ENCODE measurements at places on chromosomes 12 and 14.

- no peak for ATAC-seq
Measured at GRCh38 chr14:21278632-21279031, 1.3 kb upstream of the RPGRIP1 start.

GRCh38 chr14:69170839-69171238 lies 17.9 kb upstream of the DCAF5 start:
- ATAC-seq = no peak

DNA sequence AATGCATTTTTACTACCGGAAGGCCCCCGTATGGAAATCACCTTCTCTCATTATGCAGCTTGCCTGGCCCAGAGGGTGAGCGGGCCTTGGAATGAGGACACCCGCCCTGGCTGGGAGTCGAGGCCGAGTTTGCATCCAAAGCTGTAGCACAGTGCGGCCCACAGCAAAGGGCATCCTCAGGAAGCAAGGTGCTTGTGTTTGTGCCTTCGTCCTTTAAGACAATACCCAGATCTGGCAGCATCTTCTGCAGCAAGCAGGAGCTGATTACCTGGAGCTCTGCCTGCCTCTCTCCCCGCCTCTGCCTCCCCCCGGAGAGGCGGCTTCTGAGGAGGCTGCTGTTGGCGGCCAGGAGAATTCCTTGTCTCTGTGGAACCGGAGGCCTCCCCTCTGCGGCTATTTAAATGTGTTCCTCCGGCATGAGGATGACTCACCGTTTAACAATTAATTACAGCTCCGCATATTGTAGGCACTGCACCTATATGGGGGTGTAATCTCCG lies 145.3 kb downstream of the CACNA1C start:
- no peak for ATAC-seq

DNA sequence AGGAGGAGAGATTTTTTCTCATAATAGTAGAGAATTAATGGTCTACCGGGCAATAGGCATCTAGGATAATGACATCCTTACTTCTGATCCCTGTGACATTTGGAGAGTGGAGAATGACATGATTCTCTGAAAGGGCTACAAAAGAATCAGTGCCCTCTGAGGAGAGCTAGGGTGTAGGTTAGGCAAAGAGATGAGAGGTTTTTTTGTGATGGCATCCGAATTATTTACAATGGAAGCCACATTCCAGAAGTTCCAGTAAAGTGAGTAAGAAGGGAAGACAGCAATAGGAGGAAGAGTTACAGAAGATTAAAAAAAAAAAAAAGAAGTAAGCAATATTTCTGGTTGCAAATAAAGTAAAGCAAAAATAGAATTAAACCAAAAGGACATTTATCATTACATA lies 478.0 kb downstream of the RMST start:
- ATAC-seq = no peak

GRCh38 chr14:64208261-64208660 lies 85.9 kb downstream of the ESR2 start:
- ATAC-seq = no peak

DNA sequence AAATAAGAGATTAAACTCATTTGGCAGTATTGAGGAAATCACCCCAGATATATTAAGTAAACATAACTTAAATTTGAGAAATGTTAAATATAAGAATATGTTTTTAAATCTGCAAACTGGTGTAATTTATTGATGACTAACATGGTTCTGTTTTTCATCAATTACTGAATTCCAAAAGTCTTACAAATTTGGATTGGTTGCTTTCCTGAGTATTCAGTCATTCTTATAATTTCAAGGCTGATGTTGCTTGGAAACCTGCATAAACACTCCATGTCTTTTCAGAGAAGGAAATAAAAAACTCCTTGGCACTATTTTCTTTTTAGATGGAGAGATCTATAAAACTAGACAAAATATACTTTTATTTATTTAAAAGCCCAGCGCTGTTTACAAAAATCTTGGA lies 71.7 kb downstream of the NOVA1 start:
- ATAC-seq = no peak

DNA sequence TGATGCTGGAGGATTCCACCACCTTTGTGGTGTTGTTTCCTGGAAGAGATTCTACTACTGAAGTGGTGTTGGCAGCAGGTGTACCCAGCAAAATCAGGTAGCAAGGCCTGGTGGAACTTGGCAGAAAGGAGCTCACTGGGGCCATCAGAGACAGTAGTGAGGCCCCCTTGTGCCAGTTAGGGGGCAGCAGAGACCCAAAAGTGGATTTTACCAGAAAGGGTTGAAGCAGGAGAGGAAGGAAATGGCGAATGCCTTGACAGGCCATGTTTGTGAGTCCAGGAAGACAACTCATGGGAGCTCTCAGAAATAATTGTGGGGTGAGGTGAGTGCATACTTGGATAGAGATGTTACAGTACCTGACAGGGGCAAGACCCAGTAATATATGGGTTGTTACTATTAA lies 137.7 kb upstream of the FGD4 start:
- ATAC-seq = no peak

GRCh38 chr12:68610370-68611093 lies at the start of gene RAP1B:
TSS of gene RAP1B (plus strand) at chr12:68610899. CDS start at chr12:68648725, 37,826 bp downstream.
- peak; percentile 97 for ATAC-seq

DNA sequence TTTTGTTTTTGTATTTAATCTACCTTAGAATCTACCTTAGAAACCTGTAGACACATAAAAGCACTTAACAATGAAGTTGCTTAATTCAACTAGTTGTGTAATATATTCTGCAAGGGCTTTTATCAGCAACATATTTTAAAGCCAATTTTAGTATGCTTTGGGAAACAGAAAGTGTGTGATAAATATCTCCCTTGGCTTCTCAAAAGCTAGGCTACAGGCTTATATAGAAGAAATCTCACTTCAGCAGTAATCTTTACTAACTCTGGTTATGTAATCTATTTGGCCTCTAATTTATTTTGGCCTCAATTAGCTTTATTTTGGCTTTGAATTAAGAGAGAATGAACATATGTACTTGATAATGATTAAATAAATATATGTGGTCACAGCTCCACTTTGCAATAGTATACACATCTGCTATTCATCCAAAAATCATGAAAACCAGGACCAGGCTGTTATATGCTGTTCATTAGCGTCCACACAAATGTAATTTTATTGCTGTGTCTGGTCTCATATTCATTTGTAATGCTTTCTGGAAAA lies 37.2 kb downstream of the LRP6 start:
- no peak for ATAC-seq

DNA sequence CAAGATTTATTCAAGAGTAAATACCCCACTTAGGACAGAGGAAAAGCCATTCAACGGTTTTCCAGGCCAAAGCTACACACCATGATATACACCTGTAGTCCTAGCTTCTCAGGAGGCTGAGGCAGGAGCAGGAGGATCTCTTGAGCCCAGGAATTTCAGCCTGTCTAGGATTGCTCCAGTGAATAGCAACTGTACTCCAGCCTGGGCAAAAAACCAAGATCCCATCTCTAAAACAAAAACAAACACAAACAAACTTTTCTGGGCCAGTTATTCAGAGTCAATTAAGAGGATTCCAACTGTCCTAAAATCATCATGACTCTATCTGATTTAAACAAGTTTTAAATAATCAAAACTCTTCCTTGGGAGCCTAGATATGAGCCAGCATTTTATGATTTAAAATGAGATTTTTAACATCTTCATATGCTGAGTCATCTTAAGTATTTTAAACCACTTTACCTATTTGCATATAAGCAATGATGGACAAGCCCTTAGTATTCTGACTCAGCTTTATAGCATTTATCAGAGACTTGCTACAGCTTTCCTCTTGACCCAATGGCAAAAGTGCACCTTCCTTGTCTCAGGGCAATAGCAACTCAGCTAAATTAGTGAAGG lies 77.1 kb downstream of the KCNMB4 start:
- ATAC-seq = no peak

DNA sequence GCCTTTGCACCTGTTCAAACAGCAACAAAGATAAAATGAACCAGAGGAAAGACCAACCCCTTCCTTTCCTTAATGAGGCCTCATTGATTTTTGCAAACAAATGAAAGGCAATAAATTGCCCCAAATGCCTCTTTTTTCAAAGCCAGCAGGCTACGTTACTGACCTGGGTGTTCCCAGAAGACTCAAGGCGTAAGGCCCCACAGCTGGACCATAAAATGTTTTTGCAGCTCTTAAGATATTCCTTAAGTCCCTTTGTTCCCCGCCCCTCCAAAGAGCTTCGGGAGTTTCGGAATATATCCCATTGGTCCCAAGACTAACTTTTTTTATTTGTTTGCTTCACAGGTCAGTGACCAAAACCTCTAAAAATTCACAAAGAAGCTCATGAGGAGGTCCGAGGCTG lies 462.9 kb upstream of the PRICKLE1 start:
- no peak for ATAC-seq

DNA sequence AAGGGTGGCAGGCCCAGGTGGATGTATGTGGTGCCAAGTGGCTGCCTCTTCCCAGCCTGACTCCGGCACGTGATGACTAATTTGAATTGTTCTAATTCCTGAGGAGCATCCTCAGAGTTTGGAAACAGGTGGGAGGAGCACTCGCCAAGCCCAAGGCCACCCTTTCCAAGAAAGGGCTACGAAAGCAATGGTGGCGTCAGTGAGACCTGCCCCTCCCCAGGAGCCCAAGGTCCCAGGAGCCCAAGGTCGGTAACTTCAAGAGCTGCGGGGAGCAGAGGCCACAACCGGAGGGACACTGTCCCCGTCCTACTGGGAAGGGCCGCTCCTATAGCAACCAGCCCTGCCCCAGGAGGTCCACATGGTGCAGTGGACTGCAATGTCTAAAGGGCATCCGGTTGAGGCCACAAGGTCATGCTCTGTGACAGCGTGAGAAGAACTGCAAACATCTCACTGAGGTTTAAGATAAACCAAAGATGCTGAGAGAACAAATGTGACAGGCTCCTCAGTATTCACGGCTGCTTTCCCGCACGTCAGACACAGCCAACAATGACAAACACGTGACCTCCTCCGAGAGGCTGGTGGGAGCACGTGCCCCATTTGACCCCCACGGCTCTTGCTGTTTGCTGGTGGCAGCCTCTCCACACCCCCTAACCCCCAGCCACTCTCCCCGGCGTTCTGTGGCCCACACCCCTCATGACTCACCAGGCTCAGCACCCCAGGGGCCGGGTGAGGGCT lies 79.6 kb downstream of the ITPK1 start:
- ATAC-seq = peak; percentile 47

DNA sequence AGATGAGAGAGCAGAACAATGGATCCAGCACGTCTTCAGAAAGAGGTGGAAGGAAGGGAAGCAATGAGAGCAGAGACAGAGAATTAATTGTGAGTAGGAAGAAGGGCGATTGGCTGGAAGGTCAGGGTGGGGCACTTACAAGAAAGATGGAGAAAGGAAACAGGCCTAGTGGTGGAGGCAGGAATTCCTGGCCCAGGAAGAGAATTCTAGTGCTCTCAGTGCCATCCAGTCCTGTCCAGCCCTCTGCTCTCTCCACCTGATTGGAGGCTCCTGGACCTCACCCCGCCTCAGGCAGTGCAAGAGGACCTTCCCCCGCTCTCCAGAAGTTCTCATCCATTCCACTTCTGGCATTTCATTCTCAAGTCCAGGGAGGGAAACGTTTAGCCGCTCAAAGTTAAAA lies 43.0 kb downstream of the NGB start:
- ATAC-seq = no peak

GRCh38 chr14:57846596-57846995 lies 19.3 kb downstream of the SLC35F4 start:
- ATAC-seq = no peak

GRCh38 chr14:102774391-102775153 lies 2.7 kb upstream of the TRAF3 start:
- ATAC-seq = peak; percentile 66

- no peak for ATAC-seq
Measured at GRCh38 chr12:120209851-120210250, 8.9 kb upstream of the RPLP0 start.

GRCh38 chr14:89435492-89435891 lies 18.5 kb upstream of the FOXN3 start:
- no peak for ATAC-seq

DNA sequence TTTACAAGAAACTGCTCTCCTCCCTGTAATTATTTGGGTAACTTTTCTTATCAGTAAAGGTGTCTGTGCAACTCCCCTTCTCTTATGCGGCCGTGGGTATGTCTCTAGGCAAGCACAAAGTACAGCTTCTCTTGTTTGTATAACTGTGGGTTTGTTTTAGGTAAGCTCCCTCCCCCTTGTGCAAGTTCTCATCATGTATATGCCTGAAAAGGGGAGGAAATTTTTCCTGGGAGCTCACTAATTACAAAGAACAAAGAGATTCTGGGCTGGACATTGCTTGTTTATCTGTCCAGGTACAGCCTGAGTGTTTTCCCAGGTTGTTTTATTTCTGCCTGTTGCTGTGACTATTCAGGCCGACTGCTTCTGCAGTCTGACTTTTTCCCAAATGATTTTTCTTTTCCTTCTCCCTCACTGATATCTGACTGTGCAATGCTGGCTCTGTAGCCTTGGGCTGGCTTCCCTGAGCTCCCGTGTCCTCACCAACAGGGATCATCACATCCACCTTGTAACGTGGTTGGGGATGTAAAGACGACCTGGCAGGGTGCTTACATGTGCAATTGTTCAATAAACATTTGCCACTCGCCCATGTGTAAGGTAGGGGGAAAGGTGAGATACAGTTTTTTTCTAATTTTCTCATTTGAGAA lies 916.5 kb downstream of the AACS start:
- ATAC-seq = no peak

GRCh38 chr14:98952593-98953350 lies 319.2 kb downstream of the BCL11B start:
- ATAC-seq = no peak

- ATAC-seq = no peak
Measured at GRCh38 chr14:86961106-86961716, 1031.8 kb downstream of the GALC start.

GRCh38 chr12:5480218-5480937 lies 48.5 kb downstream of the NTF3 start:
- ATAC-seq = no peak

- peak; percentile 32 for ATAC-seq
Measured at GRCh38 chr12:63093084-63093483, 57.9 kb downstream of the AVPR1A start.

DNA sequence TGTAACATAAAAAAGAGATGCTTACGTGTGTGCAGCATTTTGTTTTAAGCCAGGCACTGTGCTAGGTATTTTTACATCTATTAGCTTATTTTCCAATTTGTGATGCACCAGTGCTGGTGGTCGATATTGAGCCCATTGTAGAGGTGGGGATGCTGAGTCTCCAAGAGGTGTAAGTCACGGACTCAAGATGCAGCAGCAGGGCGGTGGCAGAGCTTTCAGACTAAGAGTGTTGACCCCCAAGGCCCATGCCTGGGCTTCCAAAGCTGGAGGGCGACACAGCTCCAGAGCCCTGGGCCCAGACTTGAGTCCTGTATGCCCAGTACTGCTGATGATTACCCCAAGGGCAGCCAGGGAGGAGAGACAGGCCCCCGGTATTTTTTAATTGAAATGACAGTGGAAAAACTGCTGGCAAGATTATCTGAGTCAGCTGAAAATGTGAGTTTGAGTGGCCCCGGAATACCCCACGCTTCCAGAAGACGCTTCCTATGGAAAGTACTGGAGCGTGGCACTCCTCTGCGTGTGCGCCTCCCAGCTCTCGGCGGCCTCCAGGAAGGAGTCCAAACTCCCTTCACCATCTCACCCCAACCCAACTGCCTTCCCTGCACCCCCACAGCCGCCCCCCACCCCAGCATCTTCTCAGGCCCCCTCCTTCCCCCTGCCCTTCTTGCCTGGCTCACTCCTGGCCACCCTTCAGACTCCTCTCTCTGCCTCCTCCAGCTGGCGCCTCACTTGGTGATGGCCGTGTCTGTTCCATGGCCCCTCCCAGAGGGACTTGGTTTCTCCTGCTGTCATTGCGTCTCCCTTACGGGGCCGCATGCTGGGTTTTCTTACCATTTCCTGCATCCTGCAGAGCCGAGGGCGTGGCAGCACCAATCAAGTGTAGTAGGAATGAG lies 40.7 kb downstream of the ELK3 start:
- ATAC-seq = no peak
